ENCODE measurements at places on chromosomes 5 and 9.

GRCh38 chr9:121358751-121359150 lies 11.3 kb downstream of the STOM start:
- no peak for DNase-seq
- H3K4me1 ChIP-seq, result peaks cover 33% of the 10 kb centered on the region
- H3K36me3 ChIP-seq, result peaks cover 12% of the 10 kb centered on the region
- no peak overlapping the region for H3K4me3 ChIP-seq
- no peaks in the 10 kb centered on the region for H3K27me3 ChIP-seq

GRCh38 chr5:3262451-3262850 lies 333.2 kb upstream of the IRX1 start:
- no peaks in the 10 kb centered on the region for H3K4me1 ChIP-seq
- H3K27ac ChIP-seq, result no peak overlapping the region
- no peaks in the 10 kb centered on the region for H3K27me3 ChIP-seq

- H3K4me3 ChIP-seq, result no peak overlapping the region
- H3K36me3 ChIP-seq, result no peaks in the 10 kb centered on the region
- DNase-seq, result no peak
- H3K27ac ChIP-seq, result no peak overlapping the region
- H3K4me1 ChIP-seq, result no peaks in the 10 kb centered on the region
Observed at GRCh38 chr9:35422346-35422745, 67.6 kb upstream of the RUSC2 start.

- no peaks in the 10 kb centered on the region for H3K4me1 ChIP-seq
- H3K27me3 ChIP-seq, result no peaks in the 10 kb centered on the region
- no peak overlapping the region for H3K27ac ChIP-seq
- no peak overlapping the region for H3K4me3 ChIP-seq
- DNase-seq, result no peak
- no peaks in the 10 kb centered on the region for H3K36me3 ChIP-seq
Observed at GRCh38 chr9:7542693-7543092, 256.9 kb downstream of the DMAC1 start.

DNA sequence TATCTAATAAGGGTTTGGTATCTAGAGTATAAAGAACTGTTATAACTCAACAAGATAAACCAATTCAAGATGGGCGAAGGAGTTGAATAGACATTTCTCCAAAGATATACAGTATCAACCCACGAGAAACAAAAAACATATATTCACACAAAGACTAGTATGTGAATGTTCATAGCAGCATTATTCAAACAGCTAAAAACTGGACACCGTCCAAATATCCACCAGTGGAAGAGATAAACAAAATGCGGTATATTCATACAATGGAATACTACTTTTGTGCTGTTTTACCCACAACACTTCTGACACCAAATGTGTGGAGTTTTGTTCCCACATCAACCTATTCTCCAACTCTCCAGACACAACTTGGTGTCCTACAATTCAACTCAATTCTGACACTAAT lies 33.1 kb downstream of the EGR1 start:
- no peaks in the 10 kb centered on the region for H3K4me1 ChIP-seq
- no peak overlapping the region for H3K27ac ChIP-seq
- no peaks in the 10 kb centered on the region for H3K27me3 ChIP-seq
- DNase-seq, result no peak
- H3K36me3 ChIP-seq, result no peaks in the 10 kb centered on the region

GRCh38 chr5:55429613-55430253 lies 105.0 kb downstream of the PLPP1 start:
- no peak for DNase-seq
- H3K27me3 ChIP-seq, result no peaks in the 10 kb centered on the region
- no peak overlapping the region for H3K4me3 ChIP-seq
- no peak overlapping the region for H3K27ac ChIP-seq
- no peaks in the 10 kb centered on the region for H3K36me3 ChIP-seq

DNA sequence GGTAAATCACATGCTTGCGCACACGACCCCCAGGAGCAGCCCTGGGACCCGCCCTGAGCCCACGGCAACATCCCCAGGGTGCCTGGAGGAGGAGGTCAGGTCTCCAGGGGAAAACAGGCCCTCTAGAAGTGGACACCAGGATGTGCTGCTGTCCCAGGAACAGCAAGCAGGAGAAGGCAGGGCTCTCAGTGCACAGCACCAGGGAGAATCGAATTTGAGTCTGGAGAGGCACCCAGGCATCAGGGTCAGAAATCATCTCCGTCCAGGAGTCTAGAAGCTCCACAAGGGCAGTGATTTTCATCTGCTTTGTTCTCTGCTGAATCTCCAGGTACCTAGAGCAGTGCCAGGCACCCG lies 93.6 kb downstream of the PAX5 start:
- DNase-seq, result no peak
- no peak overlapping the region for H3K4me3 ChIP-seq
- H3K4me1 ChIP-seq, result no peaks in the 10 kb centered on the region
- H3K27ac ChIP-seq, result no peak overlapping the region
- H3K36me3 ChIP-seq, result no peaks in the 10 kb centered on the region
- no peaks in the 10 kb centered on the region for H3K27me3 ChIP-seq

DNA sequence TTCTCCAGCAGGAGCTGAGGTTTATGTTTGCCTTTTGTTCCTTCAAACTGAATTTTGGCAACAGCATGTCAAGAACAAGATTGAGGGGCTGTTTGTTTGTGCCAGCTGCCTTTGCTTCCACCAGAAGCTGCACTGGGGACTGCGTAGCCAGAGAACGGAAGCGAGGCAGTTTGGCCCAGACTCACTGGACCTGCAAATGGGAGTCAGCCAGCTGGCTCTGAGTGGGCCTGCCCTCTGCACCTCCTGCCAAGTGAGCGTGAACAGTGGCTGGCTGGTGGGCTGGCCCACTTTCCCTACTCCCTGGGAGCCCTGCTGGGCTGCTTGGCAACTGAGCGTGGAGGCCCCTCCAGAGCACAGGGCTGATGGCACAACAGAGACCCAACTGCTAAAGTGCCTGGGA lies 111.6 kb downstream of the GALNT10 start:
- H3K4me3 ChIP-seq, result no peak overlapping the region
- H3K27me3 ChIP-seq, result no peaks in the 10 kb centered on the region
- no peak overlapping the region for H3K27ac ChIP-seq
- no peaks in the 10 kb centered on the region for H3K4me1 ChIP-seq
- H3K36me3 ChIP-seq, result no peaks in the 10 kb centered on the region

GRCh38 chr9:130030651-130031127 lies 12.3 kb downstream of the FNBP1 start:
- H3K27me3 ChIP-seq, result no peaks in the 10 kb centered on the region
- H3K4me1 ChIP-seq, result peaks cover 5% of the 10 kb centered on the region
- H3K36me3 ChIP-seq, result no peaks in the 10 kb centered on the region
- no peak overlapping the region for H3K27ac ChIP-seq

DNA sequence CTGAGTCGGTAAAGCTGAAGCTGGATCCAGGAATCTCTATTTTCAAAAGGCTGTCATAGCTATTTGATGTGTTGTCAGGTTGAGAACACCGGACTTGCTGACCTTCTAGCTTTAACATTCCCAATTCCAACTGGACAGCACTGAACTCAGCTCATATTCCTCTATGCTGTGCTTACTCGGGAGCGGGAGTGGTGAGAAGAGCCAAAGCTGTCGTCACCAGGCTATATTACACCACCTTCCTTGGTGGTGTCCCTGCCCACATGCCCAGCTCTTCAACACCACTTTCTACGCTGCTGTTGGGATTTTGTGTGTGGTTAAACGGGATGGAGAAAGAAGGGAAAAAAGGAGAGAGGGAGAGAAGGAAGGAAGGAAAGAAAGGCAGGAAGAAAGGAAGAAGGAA lies 653.6 kb downstream of the RAB3C start:
- H3K4me1 ChIP-seq, result no peaks in the 10 kb centered on the region
- no peaks in the 10 kb centered on the region for H3K27me3 ChIP-seq
- no peak overlapping the region for H3K4me3 ChIP-seq
- no peak for DNase-seq
- no peak overlapping the region for H3K27ac ChIP-seq

DNA sequence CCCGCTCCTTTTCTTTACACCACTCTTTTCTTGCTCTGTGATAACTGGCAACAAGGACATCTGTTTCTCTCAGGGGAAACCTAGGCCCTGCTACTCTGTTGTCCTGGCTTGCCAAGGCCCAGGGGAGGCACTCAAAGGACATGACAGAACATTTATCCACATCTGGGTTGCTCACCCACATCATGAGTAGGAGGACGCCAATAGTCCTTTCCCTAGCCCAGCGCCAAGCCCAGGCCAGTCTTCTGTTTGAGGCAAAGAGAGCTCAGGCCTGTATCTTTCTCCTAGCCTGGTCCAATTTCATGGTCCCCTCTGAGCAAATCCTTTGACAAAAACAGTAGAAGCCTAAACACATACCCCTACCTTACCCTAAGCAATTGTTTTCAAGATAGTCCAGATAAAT lies 366.8 kb upstream of the SGCD start:
- H3K27me3 ChIP-seq, result no peaks in the 10 kb centered on the region
- no peak overlapping the region for H3K4me3 ChIP-seq
- no peak overlapping the region for H3K27ac ChIP-seq
- no peaks in the 10 kb centered on the region for H3K36me3 ChIP-seq
- no peaks in the 10 kb centered on the region for H3K4me1 ChIP-seq

GRCh38 chr9:71765693-71766092 lies 2.6 kb downstream of the CEMIP2 start:
- no peaks in the 10 kb centered on the region for H3K36me3 ChIP-seq
- no peaks in the 10 kb centered on the region for H3K27me3 ChIP-seq
- no peak overlapping the region for H3K27ac ChIP-seq
- no peak for DNase-seq
- H3K4me1 ChIP-seq, result peaks cover 60% of the 10 kb centered on the region
- H3K4me3 ChIP-seq, result no peak overlapping the region

GRCh38 chr9:72168075-72168474 lies 18.8 kb downstream of the GDA start:
- no peak overlapping the region for H3K27ac ChIP-seq
- H3K4me3 ChIP-seq, result no peak overlapping the region
- H3K4me1 ChIP-seq, result no peaks in the 10 kb centered on the region
- no peaks in the 10 kb centered on the region for H3K27me3 ChIP-seq
- DNase-seq, result no peak

DNA sequence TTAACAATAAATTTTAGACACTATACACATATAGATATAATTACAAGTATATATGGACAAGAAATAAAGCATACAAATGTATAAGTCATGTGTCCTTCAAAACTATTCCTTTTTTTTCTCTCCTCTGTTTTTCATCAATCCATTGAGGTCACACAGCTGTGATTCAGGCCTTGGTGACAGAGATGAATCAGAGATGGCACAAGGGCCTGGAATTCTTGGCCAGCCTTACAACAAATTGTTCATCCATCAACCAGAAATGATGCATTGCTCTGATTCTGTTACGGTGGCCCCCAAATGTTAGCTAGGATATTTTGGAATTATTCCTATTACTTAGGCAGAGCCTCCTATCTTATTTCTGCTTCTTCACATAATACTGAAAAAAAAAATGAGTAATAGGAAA lies 108.7 kb upstream of the MPDZ start:
- peaks cover 12% of the 10 kb centered on the region for H3K4me1 ChIP-seq
- peak; percentile 70 for DNase-seq
- no peak overlapping the region for H3K4me3 ChIP-seq
- no peaks in the 10 kb centered on the region for H3K27me3 ChIP-seq
- peak overlapping the region; percentile 65 for H3K27ac ChIP-seq

DNA sequence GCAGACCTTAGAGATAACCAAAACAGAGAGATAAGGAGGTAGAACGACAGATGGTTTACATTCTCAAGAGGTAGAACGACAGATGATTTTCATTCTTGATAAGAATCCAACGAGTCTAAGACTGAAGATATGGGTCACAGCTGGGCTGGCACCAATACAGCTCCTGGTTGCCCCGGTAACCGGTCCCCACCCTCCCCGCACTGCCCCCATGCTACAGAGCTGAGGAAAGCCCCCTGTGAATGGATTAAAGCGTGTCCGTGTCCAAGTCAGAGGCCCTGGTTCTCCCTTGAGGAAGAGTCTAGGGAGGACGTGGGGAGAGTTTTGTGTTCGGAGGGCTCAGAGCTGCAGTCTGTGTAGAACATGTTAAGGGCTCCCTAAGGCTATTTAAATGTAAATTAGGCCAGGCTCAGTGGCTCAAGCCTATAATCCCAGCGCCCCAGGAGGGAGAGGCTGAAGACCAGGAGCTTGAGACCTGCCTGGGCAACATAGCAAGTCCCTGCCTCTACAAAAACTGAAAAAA lies 8.1 kb downstream of the IDNK start:
- H3K4me1 ChIP-seq, result no peaks in the 10 kb centered on the region
- no peak overlapping the region for H3K27ac ChIP-seq
- H3K4me3 ChIP-seq, result no peak overlapping the region
- H3K27me3 ChIP-seq, result no peaks in the 10 kb centered on the region
- H3K36me3 ChIP-seq, result no peaks in the 10 kb centered on the region

DNA sequence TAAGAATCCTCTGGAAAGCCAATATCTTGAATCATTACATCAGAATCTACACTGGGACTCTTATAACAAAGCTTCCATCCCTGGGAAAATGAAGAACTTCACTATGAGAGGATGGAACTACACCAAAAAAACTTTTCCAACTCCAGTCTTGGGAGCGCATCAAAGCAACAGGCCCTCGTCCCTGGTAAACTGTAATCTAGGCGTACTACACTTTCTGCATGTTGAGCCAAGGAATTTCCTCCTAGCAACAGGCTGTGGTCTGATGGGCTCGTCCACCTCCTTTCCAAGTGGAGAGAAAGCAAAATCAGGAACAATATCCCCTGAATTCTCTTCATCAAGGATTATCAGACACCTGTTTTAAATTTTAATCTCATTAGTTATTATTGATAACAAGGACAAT lies 94.1 kb downstream of the NFIB start:
- H3K4me3 ChIP-seq, result no peak overlapping the region
- DNase-seq, result no peak
- H3K36me3 ChIP-seq, result no peaks in the 10 kb centered on the region
- no peak overlapping the region for H3K27ac ChIP-seq
- peaks cover 22% of the 10 kb centered on the region for H3K4me1 ChIP-seq
- no peaks in the 10 kb centered on the region for H3K27me3 ChIP-seq

DNA sequence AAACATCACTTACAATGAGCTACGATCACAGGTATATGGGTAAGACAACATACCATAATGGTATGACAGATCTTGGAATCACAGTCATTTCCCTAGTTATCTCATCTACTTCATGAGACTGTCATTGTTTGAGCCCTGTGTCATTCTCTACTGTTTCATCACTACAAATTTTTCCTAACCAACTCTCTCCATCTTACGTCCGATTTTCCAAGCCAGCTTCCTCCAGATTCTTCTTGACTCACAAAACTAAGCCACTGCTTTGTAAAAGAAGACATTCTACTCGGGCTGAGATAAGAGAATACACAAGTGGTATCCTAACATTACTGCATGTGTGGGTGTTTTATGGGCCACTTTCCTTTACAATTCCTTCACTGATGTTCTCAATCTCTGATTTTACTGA lies 49.6 kb downstream of the SERINC5 start:
- DNase-seq, result no peak
- H3K36me3 ChIP-seq, result peaks cover 16% of the 10 kb centered on the region
- no peak overlapping the region for H3K27ac ChIP-seq
- no peaks in the 10 kb centered on the region for H3K4me1 ChIP-seq

DNA sequence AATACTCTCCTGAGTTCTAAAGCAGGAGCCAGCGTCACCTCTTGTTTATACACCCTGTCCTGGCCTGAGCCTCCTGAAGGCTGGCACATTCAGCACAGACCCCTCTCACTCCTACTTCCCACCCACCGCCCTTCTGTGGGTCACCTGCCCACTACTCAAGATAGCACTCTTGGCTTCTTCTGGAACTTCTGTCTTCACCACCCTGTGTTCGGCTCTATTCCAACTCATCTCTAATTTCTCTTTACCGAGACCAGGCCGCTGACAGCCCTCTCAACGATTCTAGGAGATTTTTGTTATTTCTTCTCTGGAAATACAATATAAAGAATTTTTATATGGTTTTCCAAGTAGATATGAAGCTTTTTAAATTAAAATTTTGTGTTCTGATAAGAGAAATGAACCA lies 57.4 kb downstream of the IRF1 start:
- no peaks in the 10 kb centered on the region for H3K36me3 ChIP-seq
- no peaks in the 10 kb centered on the region for H3K27me3 ChIP-seq
- H3K4me3 ChIP-seq, result no peak overlapping the region
- no peak overlapping the region for H3K27ac ChIP-seq

Measured in adrenal gland (tissue), 19 donors.